ENCODE measurements at places on chromosomes 7 and 10.

DNA sequence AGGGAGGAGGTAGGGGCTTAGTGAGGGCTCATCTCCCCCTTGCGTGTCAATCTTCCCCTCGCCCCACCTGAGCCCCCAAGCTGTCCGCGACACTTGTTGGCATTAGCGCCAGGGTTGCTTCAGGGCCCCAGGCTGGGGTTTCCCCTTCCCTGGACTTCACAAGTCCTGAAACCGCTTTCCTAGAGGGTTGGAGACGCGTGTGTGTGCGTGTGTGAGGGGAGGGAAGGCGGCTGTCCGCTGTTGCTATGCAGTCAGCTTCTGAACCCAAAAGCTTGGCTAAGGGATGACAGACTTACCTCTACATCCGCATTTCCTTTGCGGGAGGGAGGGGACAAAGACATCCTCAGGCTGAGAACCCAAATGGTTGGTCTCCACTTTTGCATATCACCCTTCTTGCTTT lies 803 bp downstream of the GOLGA7B start:
- DNase-seq = no peak

DNA sequence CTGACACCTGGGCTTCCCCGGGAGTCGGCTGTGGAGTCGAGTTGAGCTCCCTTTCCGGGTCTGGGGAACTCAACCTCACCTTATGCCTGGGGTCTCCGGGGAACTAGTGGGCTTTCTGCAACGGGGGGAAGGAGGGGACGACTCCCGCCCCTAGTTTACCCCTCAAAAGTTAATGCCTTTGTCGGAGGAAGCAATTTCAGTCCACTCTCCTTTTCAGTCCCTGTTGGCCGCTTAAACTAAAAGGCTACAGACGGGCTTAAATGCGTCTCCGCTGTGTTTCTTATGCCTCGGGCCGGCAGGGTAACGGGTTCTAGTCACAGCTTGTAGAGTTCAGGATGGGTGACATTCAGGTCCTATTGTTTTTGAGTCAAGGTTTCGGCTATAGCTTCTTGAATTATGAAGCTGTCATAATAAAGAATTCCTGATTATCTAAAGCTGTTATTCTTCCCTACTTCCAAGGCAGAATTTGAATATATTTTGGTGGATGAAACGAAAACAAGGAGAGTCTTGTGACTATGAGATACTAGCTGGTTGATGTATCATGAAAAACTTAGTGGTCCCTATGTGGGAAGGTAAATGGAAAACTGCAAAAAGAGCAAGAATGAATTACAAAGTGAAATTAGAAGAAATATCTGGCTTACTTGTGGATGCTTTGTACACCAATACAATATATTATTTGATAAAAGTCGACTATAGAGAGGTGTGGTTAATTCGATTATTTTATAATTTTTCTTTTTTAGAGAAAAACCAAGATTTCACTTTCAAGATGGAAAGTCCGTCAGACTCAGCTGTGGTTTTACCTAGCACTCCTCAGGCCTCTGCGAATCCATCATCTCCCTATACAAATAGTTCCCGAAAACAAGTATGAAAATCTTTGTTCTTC lies 495 bp downstream of the SFR1 start:
- DNase-seq = no peak

DNA sequence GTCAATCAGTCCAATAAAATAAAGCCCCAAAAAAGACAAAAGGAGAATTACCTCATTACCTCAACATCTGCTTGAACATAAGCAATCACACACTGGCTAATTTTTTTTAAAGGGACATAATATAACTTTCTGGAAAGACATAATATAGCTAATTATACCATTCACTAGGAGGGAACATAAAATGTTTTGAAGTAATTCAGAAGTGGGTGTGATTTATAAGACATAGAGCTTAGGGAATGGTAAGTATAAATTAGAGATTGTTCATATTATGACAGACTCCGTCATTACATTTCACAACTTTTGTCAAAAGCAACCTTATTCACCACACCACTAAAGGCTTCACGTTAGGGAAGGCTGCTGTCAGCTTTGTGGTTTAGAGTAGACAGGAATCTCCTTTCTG lies 3.8 kb downstream of the SHTN1 start:
- no peak for DNase-seq

- no peak for DNase-seq
These were observed 27.1 kb downstream of the LMTK2 start for GRCh38 chr7:98133621-98134303.

GRCh38 chr7:137771273-137771672 lies 75.5 kb downstream of the DGKI start:
- DNase-seq = no peak

DNA sequence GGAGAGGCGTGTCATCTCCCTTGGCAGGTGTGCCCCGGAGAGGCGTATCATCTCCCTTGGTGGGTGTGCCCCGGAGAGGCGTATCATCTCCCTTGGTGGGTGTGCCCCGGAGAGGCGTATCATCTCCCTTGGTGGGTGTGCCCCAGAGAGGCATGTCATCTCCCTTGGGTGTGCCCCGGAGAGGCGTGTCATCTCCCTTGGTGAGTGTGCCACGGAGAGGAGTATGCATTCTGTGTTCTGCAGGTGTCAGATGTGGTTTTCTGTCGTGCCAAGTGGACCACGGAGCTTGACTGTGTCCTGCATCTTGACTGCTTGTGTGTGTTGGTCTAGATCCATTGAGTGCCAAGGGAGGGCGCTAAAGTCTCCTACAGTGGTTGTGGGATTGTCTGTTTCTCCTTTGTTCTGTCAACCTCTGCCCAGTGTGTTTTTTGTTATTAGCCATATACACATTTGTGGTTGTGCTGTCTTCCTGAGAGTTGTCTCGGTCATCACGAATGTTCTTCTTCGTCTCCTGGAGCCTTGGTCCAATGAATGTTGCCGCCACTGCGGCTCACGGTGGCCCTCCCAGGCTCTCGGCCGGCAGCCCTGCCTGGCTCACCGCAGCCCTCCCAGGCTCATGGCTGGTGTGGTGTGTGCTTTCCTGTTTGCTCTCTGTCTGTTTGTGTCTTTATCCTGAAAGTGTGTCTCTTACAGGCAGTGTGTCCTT lies 96.8 kb downstream of the INPP5A start:
- DNase-seq = no peak

DNA sequence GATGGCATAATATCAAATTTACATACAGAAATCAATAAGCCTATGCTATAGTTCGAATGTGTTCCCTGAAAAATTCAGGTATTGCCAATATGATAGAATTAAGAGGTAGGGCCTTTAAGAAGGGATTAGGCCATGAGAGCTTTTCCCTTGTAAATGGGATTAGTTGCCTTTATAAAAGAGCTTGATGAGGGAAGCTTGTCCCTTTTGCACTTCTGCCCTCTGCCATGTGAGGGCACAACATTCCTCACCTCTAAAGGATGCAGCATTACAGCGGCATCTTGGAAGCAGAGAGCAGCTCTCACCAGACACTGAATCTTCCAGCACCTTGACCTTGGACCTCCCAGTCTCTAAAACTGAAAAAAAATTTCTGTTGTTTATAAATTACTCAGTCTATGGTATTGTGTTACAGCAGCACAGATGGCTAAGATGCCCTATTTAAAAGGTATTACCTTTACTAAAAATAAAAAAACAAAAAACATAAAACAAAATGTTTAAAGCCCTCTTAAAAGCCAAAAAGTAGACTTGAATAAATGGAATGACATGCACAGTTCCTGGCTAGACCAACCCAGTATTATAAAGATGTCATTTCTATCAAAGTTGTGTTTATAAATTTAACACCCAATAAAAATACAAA lies 909.6 kb downstream of the REEP3 start:
- DNase-seq = no peak

DNA sequence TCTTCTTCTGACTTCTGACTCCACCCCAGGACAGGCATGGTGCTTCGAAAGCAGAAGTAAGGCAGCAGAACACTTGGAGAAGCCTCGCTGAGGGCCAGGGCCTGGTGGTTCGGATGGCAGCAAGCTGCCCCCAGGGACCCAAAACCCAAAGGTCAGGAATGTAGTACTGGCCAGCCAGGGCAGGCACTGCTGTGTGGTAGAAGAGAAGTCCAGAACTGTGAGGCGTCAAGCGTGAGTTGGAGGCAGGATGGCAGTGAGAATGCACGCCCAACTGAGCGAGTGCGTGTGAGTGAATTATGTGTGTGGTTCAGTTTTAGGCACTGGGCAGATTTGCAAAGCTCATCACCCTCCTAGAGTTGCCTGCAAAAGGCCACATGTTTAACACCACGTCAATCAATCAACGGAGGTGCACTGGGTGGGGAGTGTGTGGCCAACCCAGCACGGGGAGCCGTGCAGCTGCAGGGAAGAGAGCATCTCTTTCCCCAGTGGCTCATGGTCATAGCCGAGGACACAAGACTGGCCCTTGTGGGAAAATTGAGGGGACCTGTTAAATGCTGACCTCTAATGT lies 144.3 kb downstream of the KCNMA1 start:
- no peak for DNase-seq

- no peak for DNase-seq
These were observed 602.7 kb upstream of the NRP1 start for GRCh38 chr10:33937036-33937730.

- DNase-seq = no peak
These were observed 38.7 kb downstream of the RASGEF1A start for GRCh38 chr10:43227911-43228782.

DNA sequence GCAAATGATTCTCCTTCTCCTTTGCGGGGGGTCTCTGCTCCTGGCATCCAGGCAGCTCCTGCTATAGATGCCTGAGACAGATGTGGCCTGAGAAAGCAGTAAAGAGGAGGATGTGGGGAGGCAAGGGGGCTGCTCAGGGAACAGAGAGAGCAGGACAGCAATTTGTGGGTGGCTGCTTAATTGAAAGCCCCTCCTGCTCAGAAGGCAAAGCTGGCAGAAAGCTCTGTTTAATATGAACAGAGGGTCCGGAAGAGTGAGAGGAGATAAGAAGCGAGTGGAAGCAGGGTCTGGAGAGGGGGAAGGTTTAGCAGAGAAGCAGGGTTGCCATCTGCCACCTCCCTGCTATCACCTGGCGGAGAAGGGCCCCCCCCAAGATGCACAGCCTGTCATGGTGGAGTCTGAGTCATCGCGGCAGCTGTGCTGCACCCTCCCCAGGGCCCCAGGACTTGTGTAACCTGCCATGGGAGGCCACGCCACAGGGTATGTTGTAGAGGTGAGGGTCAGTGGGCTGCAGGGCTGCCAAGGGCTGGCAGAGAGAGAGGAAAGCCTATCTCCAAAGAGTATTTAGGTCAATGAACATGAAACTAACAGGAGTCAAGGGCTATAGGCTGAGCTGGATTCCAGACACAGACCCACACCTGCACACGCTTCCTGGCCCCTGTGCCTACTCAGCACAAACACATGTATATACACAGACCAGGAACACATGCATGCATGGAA lies 1109.8 kb upstream of the AUTS2 start:
- DNase-seq = no peak

DNA sequence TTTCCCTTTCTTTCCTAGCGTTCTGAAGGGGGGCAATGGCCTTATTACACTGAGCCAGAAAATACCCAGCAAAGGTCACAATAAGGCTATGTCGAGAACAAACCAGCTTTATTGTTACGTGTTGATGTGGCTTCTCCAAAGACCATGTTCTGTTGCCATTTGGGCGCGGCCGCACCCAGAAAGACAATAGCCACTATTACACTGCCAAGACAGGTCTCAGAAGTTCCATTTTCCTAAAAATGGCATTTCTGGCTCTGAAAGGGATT lies 77.8 kb downstream of the PROSER2 start:
- DNase-seq = no peak

DNA sequence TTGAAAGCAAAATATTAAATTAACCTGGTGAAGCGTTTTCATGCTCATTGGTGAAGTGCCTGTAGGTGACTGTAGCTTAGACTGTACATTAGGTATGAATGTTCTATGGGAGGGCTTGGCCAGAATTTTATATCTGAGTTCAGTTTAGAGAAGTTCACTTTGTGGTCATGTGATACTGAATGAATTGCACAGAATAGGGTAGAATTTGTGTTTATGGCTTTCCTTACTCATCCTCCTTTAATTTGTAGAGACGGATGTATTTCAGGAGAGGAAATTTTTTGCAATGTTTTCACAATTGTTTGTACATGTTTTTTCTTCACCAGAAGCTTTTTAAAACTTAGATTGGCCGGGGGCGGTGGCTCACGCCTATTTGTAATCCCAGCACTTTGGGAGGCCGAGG lies 32.3 kb downstream of the REEP3 start:
- no peak for DNase-seq

- DNase-seq = no peak
These were observed 546.9 kb downstream of the KCNMA1 start for GRCh38 chr10:77090381-77091356.

- no peak for DNase-seq
These were observed 24.9 kb downstream of the SFR1 start for GRCh38 chr10:104146882-104147281.

GRCh38 chr10:86334488-86335085 lies 32.0 kb downstream of the GRID1 start:
- DNase-seq = no peak

GRCh38 chr7:110898516-110898915 lies 192.4 kb upstream of the LRRN3 start:
- no peak for DNase-seq

DNA sequence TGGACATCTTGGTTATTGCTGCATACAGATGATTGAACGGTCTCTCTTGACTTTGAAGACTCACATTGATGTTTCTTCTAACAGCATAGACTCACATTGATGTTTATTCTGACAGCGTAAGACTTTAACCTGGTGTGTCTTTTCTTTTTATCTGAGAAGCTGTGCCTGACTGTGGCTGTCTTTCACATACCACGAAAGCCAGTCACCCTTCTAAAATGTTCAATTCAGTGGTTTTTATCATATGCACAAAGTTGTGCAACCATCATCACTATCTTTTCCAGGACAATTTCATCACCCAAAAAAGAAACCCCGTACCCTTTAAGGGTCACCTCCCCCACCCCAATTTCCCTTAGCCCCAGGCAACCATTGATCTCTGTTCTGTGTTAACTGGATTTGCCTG lies 24.7 kb downstream of the CELF2 start:
- no peak for DNase-seq

GRCh38 chr7:411677-412312 lies 107.9 kb downstream of the PDGFA start:
- DNase-seq = no peak

DNA sequence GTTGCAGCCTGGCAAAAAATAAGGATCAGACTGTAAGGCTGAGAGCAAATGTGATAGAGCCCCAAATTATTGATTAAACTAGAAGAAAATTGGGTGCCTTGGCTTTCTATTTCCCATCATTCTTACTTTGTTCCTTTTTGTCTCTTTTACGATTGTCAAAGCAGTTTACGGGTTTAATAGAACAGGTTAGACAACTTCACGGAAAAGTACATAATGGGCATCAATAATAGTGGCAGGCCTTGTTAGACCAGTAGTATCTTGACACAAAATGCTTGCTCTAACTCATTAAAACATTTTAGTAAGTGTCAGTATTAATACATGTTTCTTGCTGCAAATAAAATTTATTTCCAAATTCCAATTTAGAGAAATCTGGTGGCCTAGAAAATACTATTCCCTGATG lies 14.5 kb upstream of the GGCT start:
- no peak for DNase-seq

- no peak for DNase-seq
These were observed 252.5 kb upstream of the VWC2 start for GRCh38 chr7:49520951-49521350.

GRCh38 chr7:12670000-12670729 lies 17.3 kb upstream of the ARL4A start:
- no peak for DNase-seq

Data from activated CD4-positive, alpha-beta T cell treated with anti-CD3 and anti-CD28 coated beads, Interleukin-2, amount 50 U/mL, for 1 hour (primary cell).